ENCODE measurements at places on chromosomes 4 and X.
A peak's percentile ranks its signal among the peaks of the same experiment; 100 is the strongest.

DNA sequence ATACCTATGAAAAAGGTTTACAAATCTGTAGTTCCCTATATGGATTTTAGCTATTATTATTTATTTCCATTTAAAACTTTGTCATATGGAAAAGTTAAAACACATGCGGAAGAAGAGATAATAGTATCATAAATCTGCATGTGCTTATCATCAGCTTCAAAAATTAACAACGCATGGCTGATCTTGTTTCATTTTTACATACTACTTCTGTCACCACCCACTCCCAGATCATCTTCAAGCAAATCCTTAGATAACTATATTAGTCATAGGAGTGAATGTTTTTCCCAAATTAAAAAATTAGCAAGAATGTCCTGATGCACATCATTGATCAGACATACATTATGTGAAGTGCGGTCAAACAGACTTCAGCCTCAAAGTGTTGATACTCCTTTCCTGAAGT lies 24.6 kb upstream of the MOB1B start:
- no peak for DNase-seq

GRCh38 chr4:90960433-90960832 lies 833.2 kb downstream of the CCSER1 start:
- no peak for DNase-seq

DNA sequence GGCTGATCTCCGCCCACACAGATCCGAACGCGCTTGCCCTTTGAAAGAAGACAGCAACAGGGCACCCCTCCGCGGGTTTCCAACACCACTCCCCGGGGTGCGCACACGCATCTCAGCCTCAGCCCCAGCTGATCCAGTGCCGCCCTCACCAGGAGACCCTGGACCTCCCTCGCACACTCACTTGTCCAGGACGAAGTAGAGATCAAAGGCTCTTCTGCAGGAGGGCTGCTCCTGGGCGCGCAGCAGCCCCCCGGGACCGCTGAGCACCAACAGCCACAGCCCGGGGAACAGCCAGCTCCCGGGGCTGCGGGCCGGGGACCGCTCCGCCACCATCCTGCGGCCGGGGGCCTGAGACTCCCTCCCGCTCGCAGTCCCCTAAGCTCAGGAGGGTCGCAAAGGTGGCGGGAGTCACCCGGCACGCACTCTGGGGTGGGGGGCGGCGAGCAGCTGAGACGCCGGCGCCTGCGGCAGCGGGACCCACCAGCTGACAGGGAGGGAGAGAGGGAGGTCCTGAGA lies 743 bp downstream of the ANTXR2 start:
- peak; percentile 30 for DNase-seq

GRCh38 chr4:183624548-183624947 lies 34.4 kb downstream of the RWDD4 start:
- DNase-seq, result no peak

- no peak for DNase-seq
Measured at GRCh38 chr4:6342530-6343293, 73.1 kb downstream of the WFS1 start.

DNA sequence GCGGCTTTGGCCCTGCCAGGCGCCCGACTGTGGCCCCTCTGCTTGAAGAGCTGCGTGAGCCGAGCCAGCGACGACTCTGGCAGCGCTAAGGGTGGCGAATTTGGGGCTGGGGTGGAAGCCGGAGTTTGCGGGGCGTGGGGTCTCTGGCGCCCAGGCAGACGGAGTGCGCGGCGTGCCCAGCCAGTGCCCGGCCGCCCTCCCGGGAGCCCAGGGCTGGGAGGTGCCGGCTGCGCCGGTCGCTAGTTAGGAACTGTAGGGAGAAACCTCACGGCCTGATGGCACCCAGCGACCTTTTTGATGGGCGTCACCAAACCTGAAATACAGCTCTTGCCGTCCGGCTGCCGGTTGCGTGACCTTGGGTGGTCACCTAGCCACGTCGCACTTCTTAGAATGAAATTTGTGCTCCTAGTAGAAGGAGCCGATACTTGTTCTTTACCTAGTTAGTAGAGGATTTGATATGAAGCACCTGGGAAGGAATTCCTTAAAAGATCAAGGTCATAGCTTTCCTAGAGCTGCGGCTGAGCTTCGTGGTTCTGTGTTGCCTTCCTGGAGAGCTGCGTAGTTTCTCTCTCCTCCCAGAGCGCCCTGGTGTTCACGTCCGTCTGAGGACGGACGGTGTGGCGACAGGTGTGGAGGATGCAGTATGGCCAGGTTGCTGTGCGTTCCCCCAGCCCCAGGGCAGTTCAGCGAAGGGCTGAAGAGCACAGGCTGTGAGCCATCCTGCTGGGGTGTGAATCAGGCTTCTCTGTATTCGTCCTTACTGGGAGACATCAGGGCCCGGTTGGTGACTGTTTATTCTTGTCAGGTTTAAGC lies 680 bp downstream of the MAEA start:
- DNase-seq, result no peak

DNA sequence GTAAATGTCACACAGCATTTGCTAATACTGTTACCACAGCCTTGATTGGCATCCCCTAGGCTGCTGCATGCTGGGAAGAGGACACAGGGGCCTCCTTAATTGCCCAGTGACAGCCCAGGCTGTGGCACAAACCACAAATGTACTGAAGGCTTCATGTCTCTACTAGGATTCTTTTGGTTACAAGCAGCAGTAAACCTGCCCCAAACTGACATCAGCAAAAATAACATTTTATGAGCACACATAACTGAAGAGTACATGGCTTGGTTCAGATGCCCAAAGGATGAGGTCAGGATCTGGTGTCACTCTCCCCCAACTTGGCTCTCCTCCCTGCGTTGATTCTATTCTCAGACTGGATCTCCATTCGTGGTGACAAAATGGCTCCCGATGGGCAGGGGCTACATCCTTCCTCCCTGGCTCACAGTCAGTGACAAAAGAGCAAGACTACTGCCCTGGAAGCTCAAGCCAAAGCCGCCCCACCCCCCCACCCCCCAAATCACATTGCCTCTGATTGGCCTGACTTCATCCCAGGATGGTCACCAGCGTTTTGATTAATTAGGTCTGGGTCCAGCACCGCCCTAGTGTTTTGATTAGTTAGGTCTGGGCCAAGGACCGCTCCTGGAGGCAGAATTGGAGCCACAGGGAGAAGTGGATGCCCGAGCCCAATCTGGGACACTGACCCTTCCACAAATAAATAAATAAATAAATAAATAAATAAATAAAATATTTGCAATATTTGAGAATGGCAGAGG lies 180.5 kb upstream of the RBPJ start:
- no peak for DNase-seq
